ENCODE measurements at places on chromosomes 12 and 14.

- DNase-seq: no peak
Observed at GRCh38 chr14:57080691-57081090, 188.0 kb downstream of the EXOC5 start.

- no peak for DNase-seq
Observed at GRCh38 chr12:111122458-111122878, 202.1 kb upstream of the MYL2 start.

DNA sequence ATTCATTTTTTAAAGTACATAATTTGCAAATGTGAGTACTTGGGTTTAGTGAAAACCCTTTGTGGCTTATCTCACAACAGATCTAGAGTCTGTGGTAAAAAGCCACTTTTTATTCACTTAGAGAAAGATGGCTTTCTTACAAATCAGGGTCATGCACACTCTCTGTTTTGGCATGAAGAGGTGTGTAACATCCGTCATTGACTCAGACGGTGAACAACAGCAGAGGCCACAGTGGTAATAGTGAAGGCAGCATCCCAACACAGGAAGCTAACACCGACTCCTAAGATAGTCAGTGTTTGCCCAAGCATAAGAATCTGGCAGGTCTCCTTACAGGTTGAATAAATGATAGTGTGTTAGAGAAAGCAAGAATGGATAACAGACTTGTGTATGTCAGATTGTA, 593.0 kb downstream of the SOX5 start:
- DNase-seq: no peak

DNA sequence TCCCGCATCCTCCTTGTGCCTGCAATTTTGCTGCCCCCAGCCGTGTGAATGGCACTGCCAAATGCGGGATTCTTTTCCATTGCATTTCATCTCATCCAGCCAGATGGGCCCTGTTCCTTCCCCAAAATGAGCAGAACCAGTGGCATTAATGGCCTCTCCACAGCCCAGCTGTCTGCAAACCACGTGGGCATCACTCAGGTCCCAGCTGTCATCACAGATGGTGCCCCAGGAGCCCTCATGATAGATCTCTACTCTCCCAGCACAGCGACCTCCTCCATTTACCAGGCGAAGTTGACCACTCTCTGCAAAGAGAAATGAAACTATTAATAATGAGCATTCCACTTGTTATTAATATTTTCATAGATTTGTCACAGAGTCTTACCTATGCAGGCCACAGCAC, 17.1 kb downstream of the CD163 start:
- no peak for DNase-seq

DNA sequence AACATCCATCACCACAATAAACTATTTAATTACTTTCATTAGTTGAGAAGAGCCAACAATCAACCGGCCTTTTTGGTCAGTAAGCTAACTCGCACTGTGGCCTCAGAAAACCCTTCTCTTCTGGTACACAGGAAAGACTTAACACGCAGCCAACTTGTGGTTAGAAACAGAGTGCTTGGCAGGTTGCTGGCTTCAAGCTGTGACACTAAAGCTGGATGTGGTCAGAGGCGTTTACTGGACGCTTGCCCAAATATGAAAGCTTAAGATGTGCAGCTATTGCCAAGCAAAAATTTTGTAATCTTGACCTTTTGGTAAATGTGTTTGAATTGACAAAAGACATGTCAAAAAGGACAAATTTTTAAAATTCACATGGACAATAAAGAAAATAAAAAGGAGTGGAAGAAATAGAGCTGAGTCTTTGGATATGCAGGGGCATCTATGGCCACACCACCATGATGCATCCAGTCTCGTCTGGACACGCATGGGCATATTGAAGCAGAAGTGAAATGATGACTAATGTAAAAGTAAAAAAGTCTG, 2.6 kb upstream of the KLRK1 start:
- no peak for DNase-seq

GRCh38 chr12:5466521-5466960, 34.6 kb downstream of the NTF3 start:
- no peak for DNase-seq

- DNase-seq: no peak
Observed at GRCh38 chr14:72052356-72052755, 120.1 kb downstream of the RGS6 start.
